Stimulated activated CD4-positive, alpha-beta T cell treated with anti-CD3 and anti-CD28 coated beads, TNF-alpha, amount 100 ng/mL, for 24 hours (primary cell): ENCODE measurements at places on chromosomes 7 and 10.

DNA sequence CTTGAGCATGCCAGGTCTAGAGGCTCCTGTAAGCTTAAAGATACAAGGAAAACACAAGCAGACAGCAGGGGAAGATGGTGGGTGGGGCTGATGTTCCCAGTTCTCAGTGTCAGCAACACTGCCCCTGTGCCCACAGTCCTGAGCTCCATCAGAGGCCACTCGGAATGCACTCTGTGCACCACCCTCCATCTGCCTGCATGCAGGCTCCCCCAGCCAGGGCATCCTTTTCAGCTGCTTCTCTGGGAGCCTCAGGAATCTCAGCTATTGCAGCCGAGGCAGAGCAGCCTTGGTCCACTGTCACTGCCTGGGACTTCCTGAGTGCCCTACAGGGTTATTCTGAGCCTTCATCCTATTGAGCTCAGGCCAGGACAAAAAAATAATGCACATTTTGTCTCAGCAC is 22.2 kb downstream of the LBX1 start:
- DNase-seq = no peak

DNA sequence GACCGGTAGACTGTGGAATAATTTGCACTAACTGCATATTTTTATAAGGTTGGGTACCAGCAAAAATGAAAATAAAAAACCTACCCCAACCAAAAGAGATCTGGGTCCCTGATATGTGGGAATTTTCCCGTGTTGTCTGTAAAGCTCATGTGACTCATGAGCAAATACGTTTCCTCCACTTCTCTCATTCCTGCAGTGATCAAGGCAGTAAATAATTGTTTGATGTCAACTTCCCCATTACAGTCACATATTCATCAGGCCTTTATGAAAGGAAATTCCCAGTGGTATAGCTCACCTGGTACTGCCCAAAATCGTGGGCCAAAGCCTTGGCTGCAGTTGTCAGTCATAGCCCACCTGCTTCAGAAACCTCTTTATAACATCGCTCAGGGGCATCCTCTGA is 166.0 kb upstream of the ANK3 start:
- no peak for DNase-seq

DNA sequence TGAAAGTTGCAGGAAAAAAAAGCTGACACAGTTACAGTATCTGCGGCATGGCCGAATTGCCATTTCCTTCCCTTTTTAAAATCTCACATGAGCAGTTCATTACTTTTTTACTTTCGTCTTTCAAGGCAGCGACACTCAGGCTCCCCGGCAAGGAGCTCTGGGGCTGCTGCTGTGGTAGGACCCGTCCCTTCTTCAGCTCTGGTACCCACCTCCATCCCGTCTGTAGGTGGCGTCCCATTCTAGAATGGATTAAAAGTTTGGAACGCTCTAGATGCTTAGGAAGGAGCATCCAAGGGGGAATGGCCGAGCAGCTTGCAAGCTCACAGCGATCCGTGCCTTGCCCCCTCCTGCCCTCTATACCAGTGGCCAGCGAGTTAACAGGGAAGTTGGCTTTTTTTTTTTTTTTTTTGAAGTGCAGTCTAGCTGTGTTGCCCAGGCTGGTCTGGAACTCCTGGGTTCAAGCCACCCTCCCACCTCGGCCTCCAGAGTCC is 22.8 kb upstream of the TTYH3 start:
- no peak for DNase-seq

- DNase-seq = peak; percentile 34
Measured at GRCh38 chr7:159197066-159197975, 52.7 kb upstream of the VIPR2 start.

DNA sequence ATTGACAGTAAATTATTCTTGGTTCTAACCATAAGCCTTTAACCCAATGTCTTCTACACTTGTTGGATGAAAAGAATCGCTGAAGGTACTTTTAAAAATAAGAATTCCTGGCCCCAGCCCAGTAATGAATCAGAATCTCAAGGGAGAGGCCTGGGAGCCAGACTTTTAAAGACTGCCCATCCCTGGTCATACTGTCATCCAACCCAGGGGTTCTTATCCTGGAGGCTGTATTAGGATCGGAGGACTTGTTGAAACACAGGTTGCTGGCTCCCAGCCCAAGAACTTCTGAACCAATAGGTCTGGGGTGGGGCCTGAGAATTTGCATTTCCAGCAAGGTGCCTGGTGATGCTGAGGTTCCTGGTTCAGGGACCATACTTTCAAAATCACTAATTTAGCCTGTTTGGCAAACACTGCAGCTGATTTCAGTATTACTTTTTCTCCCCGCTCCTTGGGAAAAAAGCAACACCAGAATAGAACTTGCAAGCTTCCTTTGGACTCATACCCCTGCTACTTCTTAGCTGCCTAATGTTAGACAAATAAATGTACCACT is 79.5 kb upstream of the FAM133B start:
- no peak for DNase-seq

- no peak for DNase-seq
Measured at GRCh38 chr7:55569797-55570196, 2.5 kb downstream of the VOPP1 start.

DNA sequence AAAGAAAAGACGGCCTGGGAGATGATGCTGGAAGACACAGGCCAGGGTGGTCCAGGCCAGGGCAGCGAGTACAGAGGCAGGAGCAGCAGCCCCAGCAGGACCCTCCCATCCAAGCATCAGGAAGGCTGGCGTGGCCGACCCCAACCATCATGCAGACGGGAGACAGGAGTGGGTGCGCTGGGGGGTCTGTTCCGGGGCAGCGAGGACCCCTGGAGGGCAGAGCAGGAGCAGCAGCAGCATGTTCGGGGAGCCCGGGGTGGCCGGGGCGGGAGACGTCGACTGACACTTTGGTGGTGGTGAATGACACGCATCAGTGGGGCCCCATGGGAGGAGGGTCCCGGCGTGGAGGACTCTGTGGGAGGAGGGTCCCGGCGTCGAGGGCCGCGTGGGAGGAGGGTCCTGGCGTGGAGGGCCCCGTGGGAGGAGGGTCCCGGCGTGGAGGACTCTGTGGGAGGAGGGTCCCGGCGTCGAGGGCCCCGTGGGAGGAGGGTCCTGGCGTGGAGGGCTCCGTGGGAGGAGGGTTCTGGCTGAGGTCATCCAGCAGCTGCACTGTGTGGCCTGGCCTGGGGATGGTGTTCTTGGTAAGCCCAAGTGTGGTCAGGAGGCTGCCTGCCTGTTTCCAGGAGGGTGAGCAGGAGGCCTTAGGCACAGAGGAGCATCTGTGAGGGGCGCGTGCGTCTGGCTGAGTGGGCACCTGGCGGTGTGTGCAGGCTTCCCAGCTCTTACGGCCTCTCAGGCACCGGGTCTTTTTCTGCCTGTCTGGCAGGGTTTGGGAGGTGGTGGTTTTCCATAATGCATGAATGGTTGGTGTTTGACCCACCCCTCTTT is 38.9 kb downstream of the FAM20C start:
- DNase-seq = no peak

- no peak for DNase-seq
Measured at GRCh38 chr7:111159426-111159825, 68.5 kb downstream of the LRRN3 start.

- DNase-seq = no peak
Measured at GRCh38 chr10:29612657-29613056, 22.1 kb downstream of the SVIL start.

- DNase-seq = peak; percentile 40
Measured at GRCh38 chr10:100518761-100519241, 860 bp downstream of the SEC31B start.

GRCh38 chr7:33831389-33832141 is 73.8 kb upstream of the BMPER start:
- no peak for DNase-seq

GRCh38 chr10:8300925-8301324 is 246.4 kb downstream of the GATA3 start:
- DNase-seq = no peak

GRCh38 chr10:71968553-71969474 is 4.6 kb downstream of the CHST3 start:
- no peak for DNase-seq

- DNase-seq = no peak
Measured at GRCh38 chr7:139543801-139544603, 20.5 kb downstream of the CLEC2L start.

- DNase-seq = no peak
Measured at GRCh38 chr7:39624935-39625694, 1.7 kb downstream of the RALA start.

DNA sequence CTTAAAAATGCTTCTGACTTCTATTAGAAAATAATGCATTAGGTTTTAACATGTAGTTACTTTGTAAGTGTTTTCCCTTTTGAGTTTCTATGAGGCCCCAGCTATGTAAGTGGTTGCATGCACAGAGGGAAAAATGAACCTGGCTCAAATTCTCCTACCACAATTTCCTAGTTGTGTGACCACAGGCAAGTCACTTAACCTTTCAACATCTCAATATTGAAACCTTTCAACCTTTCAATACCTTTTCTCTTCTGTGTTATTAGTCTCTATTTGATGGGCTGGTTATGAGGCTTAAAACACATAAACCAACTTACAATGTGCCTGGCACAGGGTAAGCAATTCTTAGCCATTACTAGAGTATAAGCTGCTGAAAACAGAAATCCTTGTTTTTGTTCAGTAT is 203.0 kb downstream of the KCND2 start:
- DNase-seq = no peak

- no peak for DNase-seq
Measured at GRCh38 chr10:18542832-18543231, 108.6 kb downstream of the NSUN6 start.

DNA sequence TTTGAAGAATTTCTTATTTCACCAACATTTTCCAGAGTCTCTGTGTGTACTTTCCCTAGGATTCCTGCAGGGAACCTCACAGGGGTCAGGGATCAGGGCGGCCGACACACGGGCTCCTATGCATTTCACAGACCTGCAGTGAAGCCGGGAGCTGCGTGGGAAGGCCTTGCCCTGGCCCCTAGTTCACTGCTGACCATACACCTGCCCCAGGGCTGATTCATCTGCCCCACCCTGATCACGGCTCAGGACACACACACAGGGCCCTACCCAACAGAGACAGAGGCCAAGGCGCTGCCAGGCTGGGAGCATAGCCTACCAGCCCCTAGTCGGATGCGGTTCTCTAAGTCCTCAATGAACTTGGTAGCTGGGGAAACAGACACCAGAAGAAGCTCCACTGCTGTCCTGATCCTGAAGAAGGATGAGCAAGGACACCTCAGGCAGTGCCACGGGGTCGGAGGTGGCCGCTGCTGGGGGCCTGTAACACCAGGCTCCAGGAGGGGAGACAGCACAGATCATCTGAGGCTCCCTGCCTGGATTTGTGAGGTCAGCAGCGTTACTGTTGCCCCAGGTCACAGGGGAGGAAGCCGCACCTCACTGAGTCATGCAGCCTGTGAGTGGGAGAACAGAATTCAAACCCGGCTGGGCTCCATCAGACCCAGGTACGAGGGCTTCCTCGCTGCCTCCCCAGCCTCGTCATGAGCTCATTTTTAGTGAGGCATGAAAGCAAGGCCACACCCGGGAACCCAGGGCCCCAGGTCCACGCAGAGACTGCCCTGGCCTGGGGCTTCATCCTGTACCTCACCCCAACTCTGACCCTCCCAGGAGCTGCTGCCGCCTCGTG is 278.8 kb upstream of the PPP2R2D start:
- no peak for DNase-seq

DNA sequence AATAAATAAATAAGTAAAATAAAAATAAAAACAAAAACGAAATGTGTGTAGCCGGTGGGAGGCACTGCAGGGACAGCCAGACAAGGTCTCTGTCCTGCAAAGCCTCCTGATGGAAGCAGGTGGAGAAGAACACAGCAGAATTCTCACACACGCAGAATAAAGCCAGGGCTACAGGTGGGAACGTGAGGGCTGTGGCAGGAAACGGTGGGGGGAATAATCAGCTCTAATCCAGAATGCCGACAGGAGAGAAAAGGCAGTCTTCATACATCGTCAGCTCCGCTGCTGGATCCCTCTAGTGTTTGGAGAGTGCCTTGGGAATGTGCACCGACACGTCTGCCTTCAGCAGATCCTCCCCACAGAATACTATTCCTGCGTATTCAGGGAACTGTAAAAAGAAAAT is 6.8 kb upstream of the SNX8 start:
- no peak for DNase-seq

- DNase-seq = no peak
Measured at GRCh38 chr10:22727663-22728062, 13.3 kb upstream of the PIP4K2A start.
